ENCODE measurements at places on chromosomes 7 and 10. TPM values are rescaled to one million over a fixed set of nuclear protein-coding genes. Genes with fewer than 3 reads are reported as not detected.
A peak's percentile ranks its signal among the peaks of the same experiment; 100 is the strongest.

CLDN15 gene
- total RNA-seq, result 20.3 TPM

RBP3 gene
- total RNA-seq, result not detected

GALNT17 gene
- total RNA-seq, result not detected

TRIM4 gene
- 31.0 TPM for total RNA-seq

PNLIPRP2 gene
- not detected for total RNA-seq

CFAP58 gene
- total RNA-seq, result 0.07 TPM

ITGA8 gene
- total RNA-seq, result not detected

LDB3 gene
- 0.07 TPM for total RNA-seq

AIFM2 gene
- total RNA-seq, result 17.6 TPM

POMZP3 gene
- 19.0 TPM for total RNA-seq

FAM25C gene
- total RNA-seq, result not detected

SORBS1 gene
- total RNA-seq, result 0.92 TPM

DNA sequence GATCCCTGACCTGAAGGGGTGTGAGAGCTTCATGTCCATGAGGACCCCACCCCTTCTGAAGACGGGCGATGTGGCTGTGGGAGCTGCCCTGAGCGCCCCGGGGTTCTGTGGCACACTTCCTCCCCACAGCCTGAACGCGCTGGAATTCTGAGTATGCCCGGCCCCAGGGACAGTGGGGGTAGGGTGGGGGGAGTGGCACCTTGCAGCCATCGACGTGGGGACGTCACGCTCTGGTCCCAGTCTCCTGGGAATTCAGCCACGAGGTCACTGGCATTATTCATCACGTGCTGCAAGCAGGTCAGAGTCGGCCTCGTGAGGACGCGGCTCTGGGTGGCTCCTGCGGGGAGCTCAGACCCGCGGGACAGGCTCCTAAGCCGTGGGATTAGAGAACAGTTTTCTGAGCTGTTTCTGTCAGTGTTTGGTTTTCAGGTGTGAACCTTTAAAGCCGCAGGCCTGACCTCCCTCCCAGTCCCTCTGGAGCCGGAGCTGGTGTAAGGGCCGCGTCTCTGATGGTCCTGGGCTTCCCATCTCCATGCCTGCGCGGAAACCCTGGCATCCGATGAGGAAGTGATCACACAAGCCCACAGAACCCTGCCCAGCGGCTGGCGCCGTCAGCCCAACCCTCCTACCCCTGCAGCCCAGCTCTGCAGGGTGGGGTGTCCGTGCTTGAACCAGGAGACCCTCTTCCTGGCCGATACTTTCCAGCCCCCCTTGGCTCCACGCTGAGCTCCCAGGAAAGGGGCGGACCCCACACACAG, 16.1 kb downstream of the GPR146 start:
- no peak overlapping the region for H3K4me3 ChIP-seq
- H3K27me3 ChIP-seq, result no peaks in the 10 kb centered on the region
- DNase-seq, result no peak
- no peak overlapping the region for H3K27ac ChIP-seq
- H3K36me3 ChIP-seq, result no peaks in the 10 kb centered on the region

DNA sequence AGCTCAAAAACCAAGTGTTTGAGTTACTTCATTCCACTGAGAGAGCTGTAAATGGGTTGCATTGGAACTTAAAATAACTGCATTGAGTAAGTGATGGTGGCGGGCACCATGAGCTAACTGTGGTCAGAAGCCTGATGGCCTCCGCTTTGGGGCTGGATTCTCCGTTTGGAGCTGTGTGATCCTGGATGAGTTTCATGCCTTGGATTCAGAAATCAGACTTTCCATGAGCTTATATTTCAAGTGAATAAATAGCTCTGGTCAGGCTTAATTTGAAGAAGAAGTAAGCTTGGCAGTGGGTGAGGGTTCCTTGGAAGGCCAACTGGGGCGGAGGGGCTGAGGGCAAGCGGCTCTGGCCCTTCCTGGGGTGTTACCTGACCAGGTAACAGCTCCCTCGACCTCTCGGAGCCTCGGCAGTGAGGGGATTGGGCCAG, 5.6 kb downstream of the HTRA1 start:
- no peaks in the 10 kb centered on the region for H3K4me1 ChIP-seq
- H3K36me3 ChIP-seq, result no peaks in the 10 kb centered on the region
- no peak overlapping the region for H3K4me3 ChIP-seq
- H3K27me3 ChIP-seq, result peaks cover 5% of the 10 kb centered on the region
- no peak for DNase-seq
- no peak overlapping the region for H3K27ac ChIP-seq

- H3K36me3 ChIP-seq, result no peaks in the 10 kb centered on the region
- H3K27me3 ChIP-seq, result no peaks in the 10 kb centered on the region
- DNase-seq, result no peak
- no peaks in the 10 kb centered on the region for H3K4me1 ChIP-seq
Measured at GRCh38 chr10:68086910-68087684, 12.0 kb upstream of the HERC4 start.

GRCh38 chr7:77266291-77266794, 66.7 kb upstream of the FGL2 start:
- no peaks in the 10 kb centered on the region for H3K27me3 ChIP-seq
- no peaks in the 10 kb centered on the region for H3K36me3 ChIP-seq
- no peak overlapping the region for H3K4me3 ChIP-seq
- H3K4me1 ChIP-seq, result no peaks in the 10 kb centered on the region
- no peak for DNase-seq

DNA sequence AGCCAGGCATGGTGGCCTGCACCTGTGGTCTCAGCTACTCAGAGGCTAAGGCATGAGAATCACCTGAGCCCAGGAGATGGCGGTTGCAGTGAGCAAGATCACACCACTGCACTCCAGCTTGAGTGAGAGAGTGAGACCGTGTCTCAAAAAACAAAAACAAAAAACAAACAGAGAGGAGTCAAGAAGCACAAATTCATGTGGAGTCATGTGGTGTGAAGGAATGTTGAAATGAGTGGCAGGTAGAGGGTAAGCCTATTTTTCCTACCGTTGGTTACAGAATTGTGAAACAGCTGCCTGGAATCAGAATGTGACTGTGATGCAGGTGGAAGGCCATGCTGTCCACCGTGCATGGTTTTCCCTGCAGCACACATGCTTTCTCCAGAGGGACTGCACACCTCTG, 23.7 kb upstream of the NUB1 start:
- H3K4me1 ChIP-seq, result no peaks in the 10 kb centered on the region
- no peak for DNase-seq
- no peak overlapping the region for H3K27ac ChIP-seq
- no peak overlapping the region for H3K4me3 ChIP-seq
- no peaks in the 10 kb centered on the region for H3K36me3 ChIP-seq
- H3K27me3 ChIP-seq, result no peaks in the 10 kb centered on the region

GRCh38 chr7:106057962-106058927, 53.9 kb downstream of the SYPL1 start:
- no peaks in the 10 kb centered on the region for H3K27me3 ChIP-seq
- DNase-seq, result peak; percentile 23
- no peaks in the 10 kb centered on the region for H3K36me3 ChIP-seq
- no peak overlapping the region for H3K4me3 ChIP-seq
- peaks cover 14% of the 10 kb centered on the region for H3K4me1 ChIP-seq

DNA sequence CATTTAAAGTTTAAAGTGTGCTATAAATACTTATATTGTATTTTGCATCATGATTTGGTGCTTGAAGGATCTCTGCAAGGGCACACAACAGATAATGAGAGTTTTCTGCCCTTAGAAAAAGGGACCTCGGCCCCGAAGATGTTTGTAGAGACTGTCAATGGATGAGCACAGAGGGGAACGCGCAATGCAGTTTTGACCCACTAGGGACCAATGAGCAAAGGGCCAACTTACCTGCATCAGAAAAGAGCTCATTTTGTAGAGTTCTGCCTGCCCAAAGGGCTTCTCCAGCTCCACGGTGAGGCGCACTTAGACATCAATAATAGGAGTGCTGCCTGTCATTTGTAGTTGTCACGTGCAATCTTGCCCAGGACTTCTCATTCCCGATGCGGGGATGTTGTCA, 91.1 kb downstream of the BUB3 start:
- no peak overlapping the region for H3K4me3 ChIP-seq
- H3K4me1 ChIP-seq, result peaks cover 28% of the 10 kb centered on the region
- no peak for DNase-seq
- no peak overlapping the region for H3K27ac ChIP-seq
- no peaks in the 10 kb centered on the region for H3K27me3 ChIP-seq
- no peaks in the 10 kb centered on the region for H3K36me3 ChIP-seq

GRCh38 chr10:101284101-101284743, 55.0 kb upstream of the LBX1 start:
- peaks cover 53% of the 10 kb centered on the region for H3K27me3 ChIP-seq
- no peak overlapping the region for H3K4me3 ChIP-seq
- no peaks in the 10 kb centered on the region for H3K4me1 ChIP-seq
- no peak for DNase-seq
- no peak overlapping the region for H3K27ac ChIP-seq

DNA sequence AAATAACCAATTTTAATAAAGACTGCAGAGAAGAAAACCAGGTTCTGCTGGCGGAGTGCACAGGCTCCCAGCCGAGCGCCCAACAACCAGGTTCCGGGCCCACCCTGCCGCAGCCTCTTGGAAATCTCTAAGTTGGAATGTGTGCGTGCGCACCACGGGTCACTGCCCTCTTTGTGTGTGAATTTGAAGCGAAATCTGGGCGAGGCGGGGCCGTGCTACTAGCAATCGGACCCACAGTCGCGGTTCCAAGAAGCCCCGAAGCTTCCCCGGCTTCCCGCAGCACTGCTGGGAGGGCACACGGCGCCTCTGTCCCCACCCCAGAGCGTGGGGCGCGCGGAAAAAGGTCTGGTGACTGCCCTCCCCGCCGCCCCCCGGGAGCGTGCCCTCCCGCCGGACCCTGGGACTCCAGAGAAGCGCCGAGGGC, 666 bp upstream of the MAP3K8 start:
- peak overlapping the region; percentile 88 for H3K27ac ChIP-seq
- peak; percentile 66 for DNase-seq
- H3K27me3 ChIP-seq, result no peaks in the 10 kb centered on the region
- peak overlapping the region; percentile 61 for H3K4me3 ChIP-seq
- no peaks in the 10 kb centered on the region for H3K36me3 ChIP-seq
- peaks cover 36% of the 10 kb centered on the region for H3K4me1 ChIP-seq

- H3K36me3 ChIP-seq, result no peaks in the 10 kb centered on the region
- no peaks in the 10 kb centered on the region for H3K27me3 ChIP-seq
- DNase-seq, result no peak
- no peak overlapping the region for H3K4me3 ChIP-seq
- peaks cover 62% of the 10 kb centered on the region for H3K4me1 ChIP-seq
Measured at GRCh38 chr7:155660059-155660757, 15.7 kb downstream of the RBM33 start.

DNA sequence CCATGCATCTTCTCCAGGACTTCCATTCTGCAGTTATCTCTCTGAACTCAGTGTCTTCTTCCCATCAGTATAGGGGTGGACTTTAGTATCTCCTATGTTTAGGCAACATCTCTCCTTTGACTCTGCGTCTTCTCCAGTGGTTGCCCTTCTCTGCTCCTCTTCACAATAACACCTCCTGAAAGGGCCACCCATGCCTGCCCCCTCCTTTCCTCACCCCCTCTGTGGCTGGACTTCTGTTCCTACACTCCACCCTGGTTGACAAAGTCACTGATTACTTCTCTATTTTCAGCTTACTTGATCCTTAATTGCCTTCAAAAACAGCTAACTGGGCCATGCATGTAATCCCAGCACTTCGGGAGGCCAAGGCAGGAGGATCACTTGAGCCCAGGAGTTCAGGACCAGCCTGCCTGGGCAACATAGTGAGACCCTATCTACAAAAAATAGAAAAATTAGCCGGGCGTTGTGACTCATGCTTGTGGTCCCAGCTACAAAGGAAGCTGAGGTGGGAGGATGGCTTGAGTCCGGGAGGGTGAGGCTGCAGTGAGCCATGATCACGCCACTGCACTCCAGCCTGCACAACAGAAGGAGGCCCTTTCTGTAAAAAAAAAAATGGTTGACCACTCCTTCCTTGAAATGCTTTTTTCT, 13.7 kb downstream of the SRGN start:
- peaks cover 27% of the 10 kb centered on the region for H3K36me3 ChIP-seq
- DNase-seq, result no peak
- peaks cover 13% of the 10 kb centered on the region for H3K4me1 ChIP-seq
- no peaks in the 10 kb centered on the region for H3K27me3 ChIP-seq

GRCh38 chr7:103447073-103447960, 1.3 kb upstream of the SLC26A5 start:
- no peak overlapping the region for H3K4me3 ChIP-seq
- DNase-seq, result peak; percentile 48
- H3K27me3 ChIP-seq, result peaks cover 19% of the 10 kb centered on the region

- H3K27ac ChIP-seq, result no peak overlapping the region
- H3K4me3 ChIP-seq, result no peak overlapping the region
- no peaks in the 10 kb centered on the region for H3K36me3 ChIP-seq
- H3K4me1 ChIP-seq, result no peaks in the 10 kb centered on the region
- DNase-seq, result no peak
Measured at GRCh38 chr10:132175907-132176581, 10.7 kb upstream of the DPYSL4 start.

- no peak within 1 kb of the TSS for H3K27ac ChIP-seq
- no peak within 1 kb of the TSS for H3K4me3 ChIP-seq
- no peak for DNase-seq
- H3K4me1 ChIP-seq, result peaks cover 4% of the 10 kb centered on the region
Measured at GRCh38 chr7:1232623-1233332, at the start of gene UNCX. Gene UNCX, plus strand, starts transcription at chr7:1232872. Its CDS starts 146 bp downstream, at chr7:1233018.

DNA sequence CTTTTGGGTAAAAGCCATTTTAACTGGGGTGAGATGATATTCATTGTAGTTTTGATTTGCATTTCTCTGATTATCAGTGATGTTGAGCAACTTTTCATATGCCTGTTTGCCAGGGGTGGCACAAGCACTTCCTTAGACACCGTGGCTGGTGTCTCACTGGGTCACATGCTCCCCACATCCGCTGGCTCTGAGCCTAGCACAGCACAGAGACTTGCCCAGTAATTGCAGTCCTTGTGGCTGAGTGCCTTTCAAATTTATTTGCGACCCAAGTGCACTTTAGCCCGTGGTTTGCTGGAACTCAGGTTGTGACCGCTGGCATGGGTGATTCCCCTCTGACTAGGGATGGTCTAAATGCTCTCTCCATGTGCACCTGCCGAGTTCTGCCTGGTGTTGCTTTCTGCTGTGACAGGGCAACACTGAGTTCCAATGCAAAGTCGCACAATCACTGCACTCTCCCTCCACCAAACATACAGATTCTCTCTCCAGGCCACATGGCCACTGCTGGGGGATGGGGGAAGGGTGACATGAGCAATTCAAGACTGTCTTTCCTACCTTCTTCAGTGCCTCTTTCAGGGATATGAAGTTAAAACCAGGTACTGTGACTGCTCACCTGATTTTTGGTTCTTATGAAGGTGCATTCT, 66.5 kb downstream of the ZNF277 start:
- H3K27ac ChIP-seq, result no peak overlapping the region
- H3K4me1 ChIP-seq, result no peaks in the 10 kb centered on the region
- no peaks in the 10 kb centered on the region for H3K27me3 ChIP-seq
- no peak overlapping the region for H3K4me3 ChIP-seq
- H3K36me3 ChIP-seq, result no peaks in the 10 kb centered on the region
